A549 treated with AZD2906 at 1 μM for 4 hours (cell line): ENCODE measurements at places on chromosomes 11 and 22. TPM values are rescaled to one million over a fixed set of nuclear protein-coding genes. Genes with fewer than 3 reads are reported as not detected.

MIAT gene
- 0.14 to 0.30 TPM (median 0.23 TPM) in 5 replicates for total RNA-seq

CSNK2A3 gene
- 1.7 to 2.5 TPM (median 1.8 TPM) in 5 replicates for total RNA-seq

MRGPRX4 gene
- not detected in 5 replicates for total RNA-seq

MRGPRF gene
- 0.07 TPM in 3 of 5 replicates, not detected in the others for total RNA-seq

NOX4 gene
- total RNA-seq: not detected in 5 replicates

UBQLN3 gene
- not detected in 5 replicates for total RNA-seq

MYRF gene
- total RNA-seq: 15.2 to 19.2 TPM (median 18.1 TPM) in 5 replicates

ACTN3 gene
- total RNA-seq: 0.02 to 0.10 TPM (median 0.09 TPM) in 4 of 5 replicates, not detected in the other

C22orf31 gene
- not detected in 5 replicates for total RNA-seq

VSIG10L2 gene
- total RNA-seq: not detected in 5 replicates

SYT8 gene
- total RNA-seq: 0.43 to 1.1 TPM (median 0.55 TPM) in 5 replicates

KRTAP5-11 gene
- total RNA-seq: not detected in 5 replicates

SPDYC gene
- not detected in 5 replicates for total RNA-seq

FGF3 gene
- total RNA-seq: not detected in 5 replicates
